ENCODE measurements at places on chromosomes 5 and 9. TPM values are rescaled to one million over a fixed set of nuclear protein-coding genes. Genes with fewer than 3 reads are reported as not detected.

Gene OMD
- total RNA-seq: not detected

Gene PRSS3
- 8.0 TPM for total RNA-seq

Gene MTRR
- total RNA-seq: 43.8 TPM

Gene CRAT
- 46.7 TPM for total RNA-seq

Gene PCDHB16
- total RNA-seq: under 0.01 TPM

Gene FOXE1
- total RNA-seq: 0.22 TPM

Gene PPP3R2
- not detected for total RNA-seq

Gene PCDHB9
- total RNA-seq: not detected

Gene SMIM15
- total RNA-seq: 50.1 TPM

Gene PFDN1
- total RNA-seq: 64.8 TPM

Gene CDKN2B-AS1
- 9.2 TPM for total RNA-seq

Gene CCDC127
- total RNA-seq: 3.9 TPM

Gene MARCHF11
- total RNA-seq: not detected

Gene ZCCHC10
- total RNA-seq: 10.1 TPM

Gene KDM3B
- 48.4 TPM for total RNA-seq

Gene BARHL1
- total RNA-seq: not detected

Gene MEIKIN
- not detected for total RNA-seq

Gene SYNPO
- total RNA-seq: 7.9 TPM

Gene CLIC3
- total RNA-seq: 12.7 TPM

Gene KIF3A
- 10.1 TPM for total RNA-seq

Gene F2RL1
- total RNA-seq: 209 TPM

Gene EIF4E1B
- not detected for total RNA-seq

Gene MARCOL
- not detected for total RNA-seq

Gene KCNT1
- not detected for total RNA-seq

Gene TMEM215
- total RNA-seq: not detected

Gene SEMA5A
- 116 TPM for total RNA-seq
